Activated CD4-positive, alpha-beta T cell treated with anti-CD3 and anti-CD28 coated beads, Interleukin-2, amount 10 ng/mL, durations not matched to agents 24 days and 14 days (primary cell): ENCODE measurements at places on chromosomes 4 and X. TPM values are rescaled to one million over a fixed set of nuclear protein-coding genes. Genes with fewer than 3 reads are reported as not detected.

DNA sequence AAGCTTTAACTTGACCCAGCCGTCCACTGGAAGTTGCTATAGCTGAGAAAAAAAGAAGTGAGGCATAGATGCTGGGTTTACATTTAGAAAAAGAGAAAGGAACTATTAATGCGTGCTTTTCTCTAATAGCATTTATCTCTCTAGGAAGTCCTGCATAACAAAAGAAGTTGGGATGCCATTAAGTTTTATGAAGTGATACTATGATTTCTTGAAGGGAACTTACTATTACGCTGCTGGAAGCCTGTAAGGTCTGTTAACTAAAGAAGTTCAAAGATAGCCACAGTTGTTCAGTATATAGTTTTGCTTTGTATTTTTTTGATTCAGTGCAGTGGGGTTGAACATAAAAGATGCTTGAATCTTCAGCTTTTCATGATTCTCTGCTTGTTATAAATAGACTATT lies 203.4 kb downstream of the CCSER1 start:
- DNase-seq: no peak

Gene LRP2BP
- 0.43 and 0.65 TPM in 2 replicates for total RNA-seq

DNA sequence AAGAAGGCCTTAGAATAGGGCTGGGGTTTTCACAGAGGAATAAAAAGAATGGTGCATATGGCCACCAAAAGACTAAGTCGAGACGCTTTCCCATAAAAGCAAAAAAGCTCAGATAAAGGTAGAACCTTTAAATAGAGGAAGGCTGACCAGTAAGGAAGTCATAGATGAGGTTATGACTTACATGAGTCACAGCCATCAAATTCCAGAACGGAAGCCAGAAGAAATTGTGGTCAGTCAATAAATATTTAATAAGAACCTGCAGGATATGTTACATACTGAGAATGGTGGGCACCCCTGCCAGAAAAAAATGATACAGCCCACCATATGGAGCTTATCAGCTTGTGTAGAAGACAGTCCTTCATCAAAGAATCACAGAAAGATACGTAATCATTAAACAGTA lies 120.1 kb downstream of the MANBA start:
- DNase-seq: no peak

GRCh38 chr4:7960017-7960789 lies 20.5 kb upstream of the AFAP1 start:
- no peak for DNase-seq

Gene IQCM
- not detected in 2 replicates for total RNA-seq
